ENCODE measurements at places on chromosomes 4 and X.
A peak's percentile ranks its signal among the peaks of the same experiment; 100 is the strongest.

GRCh38 chrX:98067611-98068010 is 1183.9 kb downstream of the RPA4 start:
- DNase-seq = no peak

- peak; percentile 33 for DNase-seq
These were observed 513.8 kb upstream of the FAM241A start for GRCh38 chr4:111631215-111631999.

DNA sequence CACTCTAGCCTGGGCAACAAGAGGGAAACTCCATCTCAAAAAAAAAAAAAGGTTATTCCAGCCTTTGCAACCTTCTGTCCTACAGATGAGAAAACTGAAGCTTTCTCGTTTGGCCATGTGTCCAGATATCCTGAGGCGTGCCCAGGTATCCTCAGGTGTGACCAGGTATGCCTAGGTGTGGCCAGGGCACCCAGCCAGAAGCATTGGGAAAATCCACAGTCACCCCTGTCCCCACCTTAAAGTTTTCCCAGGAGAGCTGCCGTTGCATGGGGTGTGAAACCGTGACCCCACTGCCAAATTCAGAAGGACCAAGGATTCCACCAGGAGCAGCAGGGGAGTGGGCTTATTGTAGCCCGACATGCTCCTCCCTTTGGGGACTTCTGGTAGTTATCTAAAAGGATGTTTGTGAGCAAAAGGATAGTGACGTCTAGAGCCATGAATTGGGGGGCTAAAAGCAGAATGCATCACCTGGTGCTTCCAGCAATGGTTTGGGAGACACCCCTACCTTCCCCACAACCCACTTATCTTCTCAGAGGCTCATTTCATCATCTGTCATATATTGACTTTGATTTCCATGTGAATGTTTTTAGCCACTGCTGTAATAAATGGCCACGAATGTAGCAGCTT is 4.0 kb upstream of the DHRSX start:
- DNase-seq = no peak

DNA sequence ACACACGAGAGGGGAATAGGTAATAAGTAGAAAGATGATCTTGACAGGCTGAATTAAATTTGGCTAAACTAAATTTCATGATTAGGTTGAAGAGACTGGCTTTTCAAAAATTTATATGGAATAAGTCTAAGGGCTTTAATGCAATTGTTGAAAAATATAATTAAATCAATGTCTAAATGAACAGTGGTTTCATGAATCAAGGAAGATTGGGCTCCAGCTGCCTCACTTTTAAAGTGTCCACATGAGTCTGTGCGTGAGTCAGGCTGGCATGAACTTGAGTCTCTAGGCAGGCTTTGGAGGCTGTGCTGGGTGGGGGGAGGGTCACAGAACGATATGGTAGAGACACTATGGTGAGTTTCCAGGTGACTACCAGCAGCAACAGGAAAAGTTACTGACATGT is 111.9 kb downstream of the SORBS2 start:
- DNase-seq = no peak

- peak; percentile 39 for DNase-seq
These were observed 145.5 kb upstream of the NAP1L5 start for GRCh38 chr4:88843067-88843685.

DNA sequence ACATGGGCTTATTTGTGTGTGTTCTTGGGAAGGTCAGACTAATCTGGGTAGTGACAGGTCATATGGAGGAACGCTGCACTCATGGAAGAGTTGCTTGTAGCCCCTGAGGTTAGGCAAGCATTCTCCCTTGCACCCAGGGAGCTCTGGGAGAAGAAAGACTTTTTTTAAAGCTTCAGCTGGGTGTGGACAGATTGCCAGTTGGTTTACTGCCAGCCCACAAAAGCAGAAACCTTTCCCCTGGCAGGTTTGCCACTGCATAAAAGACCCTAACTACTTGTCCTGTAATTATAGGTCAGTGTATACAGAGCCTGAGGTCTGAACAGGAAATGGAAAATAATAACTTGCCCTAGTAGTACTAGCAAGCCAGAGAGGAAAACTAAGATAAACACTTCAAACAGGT is 7.4 kb upstream of the NFKB1 start:
- DNase-seq = peak; percentile 80

DNA sequence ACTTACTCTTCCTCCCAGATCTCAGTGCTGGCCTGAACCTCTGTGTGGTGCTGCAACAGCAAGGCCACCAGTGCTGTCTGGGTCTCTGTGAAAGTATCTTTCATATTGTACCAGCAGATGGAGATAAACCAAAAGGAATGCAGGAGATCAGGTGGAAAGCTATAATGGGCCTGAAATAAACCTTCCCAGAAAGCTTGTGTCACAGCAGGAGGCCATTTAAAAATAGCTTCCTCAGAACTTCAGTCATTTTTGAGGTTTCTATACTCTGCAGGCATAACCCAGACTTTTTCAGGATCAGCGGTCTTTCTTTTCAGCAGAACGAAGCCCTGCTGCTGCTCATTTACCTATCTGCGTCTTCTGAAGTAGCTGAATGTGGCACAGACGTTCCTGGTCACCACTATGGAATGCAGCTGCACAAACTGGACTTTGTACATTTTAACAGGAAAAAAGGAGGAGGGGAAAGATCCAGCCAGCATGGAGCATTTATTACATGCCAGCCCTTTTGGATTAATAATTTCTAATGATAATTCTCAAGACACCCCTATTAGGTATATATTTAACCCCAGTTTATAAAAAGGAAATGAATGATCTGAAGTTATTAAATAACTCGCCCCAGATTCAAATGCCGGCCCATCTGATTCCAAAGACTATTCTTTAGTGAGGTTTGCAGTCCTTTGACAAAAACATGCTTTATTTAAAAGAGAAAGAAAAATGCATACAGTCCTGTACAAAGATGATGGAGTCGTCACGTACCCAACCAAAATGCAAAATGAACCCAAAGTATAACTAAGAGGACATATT is 119.7 kb downstream of the NFKB1 start:
- peak; percentile 23 for DNase-seq

GRCh38 chrX:55697381-55697780 is 20.2 kb upstream of the RRAGB start:
- no peak for DNase-seq

DNA sequence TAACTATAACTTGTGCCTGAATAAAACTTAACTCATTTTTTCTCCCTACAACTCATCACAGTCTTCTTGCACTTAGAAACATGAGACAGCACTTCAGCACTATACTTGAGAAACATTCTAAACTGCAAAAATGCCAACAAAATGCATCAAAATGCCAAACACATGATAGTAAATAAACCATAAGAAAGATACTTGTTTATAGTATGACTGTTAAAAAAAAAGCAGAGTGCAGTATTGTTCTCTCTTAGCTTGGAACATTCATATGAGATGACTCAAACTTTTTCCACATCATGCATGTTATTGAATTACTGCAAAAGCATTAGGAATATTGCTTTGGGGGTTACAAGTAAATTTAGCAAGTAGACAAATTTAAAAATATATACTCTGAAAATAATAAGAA is 135.7 kb upstream of the ANXA10 start:
- no peak for DNase-seq

- DNase-seq = no peak
These were observed 124.2 kb downstream of the NFKB1 start for GRCh38 chr4:102625232-102625930.

DNA sequence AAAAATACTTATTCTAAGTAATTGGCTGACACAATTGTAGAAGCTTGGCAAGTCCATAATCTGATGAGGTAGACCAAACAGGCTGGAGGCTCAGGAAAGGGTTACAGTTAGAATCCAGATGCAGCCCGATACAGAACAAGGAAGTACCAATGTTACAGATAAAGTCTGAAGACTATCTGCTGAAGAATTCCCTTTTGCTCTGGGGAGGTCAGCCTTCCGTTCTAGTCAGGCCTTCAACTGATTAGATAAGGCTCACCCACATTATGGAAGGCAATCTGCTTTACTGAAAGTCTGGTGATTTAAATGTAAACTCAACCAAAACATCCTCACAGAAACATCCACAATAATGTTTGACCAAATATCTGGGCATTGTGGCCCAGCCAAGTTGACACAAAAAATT is 7.4 kb upstream of the DYNLT3 start:
- no peak for DNase-seq

- DNase-seq = peak; percentile 5
These were observed at the start of gene DCAF12L2 for GRCh38 chrX:126165721-126166461. DCAF12L2 (minus strand) TSS chrX:126166289; CDS start chrX:126165924, 365 bp downstream.

- DNase-seq = no peak
These were observed 26.4 kb upstream of the LRCH2 start for GRCh38 chrX:115260330-115260729.

DNA sequence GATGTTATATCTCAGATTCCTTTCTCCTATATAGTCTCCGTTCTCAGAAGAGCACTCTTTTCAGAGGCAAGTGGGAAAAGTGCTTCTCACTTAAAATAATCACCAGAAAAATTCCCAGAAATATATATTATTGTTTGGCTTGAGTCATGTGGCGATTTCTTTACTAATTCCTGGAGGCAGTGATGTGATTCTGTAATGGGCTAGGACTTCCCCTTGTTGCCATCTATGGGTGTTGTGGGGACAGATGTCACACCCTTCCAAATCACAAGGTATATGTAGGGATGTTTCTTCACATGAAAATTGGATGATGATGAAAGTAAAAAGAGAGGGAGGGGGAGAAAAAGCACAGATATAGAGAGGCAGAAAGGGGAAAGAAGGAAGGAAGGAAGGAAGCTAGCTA is 553.4 kb downstream of the PPP4R3C start:
- DNase-seq = no peak

DNA sequence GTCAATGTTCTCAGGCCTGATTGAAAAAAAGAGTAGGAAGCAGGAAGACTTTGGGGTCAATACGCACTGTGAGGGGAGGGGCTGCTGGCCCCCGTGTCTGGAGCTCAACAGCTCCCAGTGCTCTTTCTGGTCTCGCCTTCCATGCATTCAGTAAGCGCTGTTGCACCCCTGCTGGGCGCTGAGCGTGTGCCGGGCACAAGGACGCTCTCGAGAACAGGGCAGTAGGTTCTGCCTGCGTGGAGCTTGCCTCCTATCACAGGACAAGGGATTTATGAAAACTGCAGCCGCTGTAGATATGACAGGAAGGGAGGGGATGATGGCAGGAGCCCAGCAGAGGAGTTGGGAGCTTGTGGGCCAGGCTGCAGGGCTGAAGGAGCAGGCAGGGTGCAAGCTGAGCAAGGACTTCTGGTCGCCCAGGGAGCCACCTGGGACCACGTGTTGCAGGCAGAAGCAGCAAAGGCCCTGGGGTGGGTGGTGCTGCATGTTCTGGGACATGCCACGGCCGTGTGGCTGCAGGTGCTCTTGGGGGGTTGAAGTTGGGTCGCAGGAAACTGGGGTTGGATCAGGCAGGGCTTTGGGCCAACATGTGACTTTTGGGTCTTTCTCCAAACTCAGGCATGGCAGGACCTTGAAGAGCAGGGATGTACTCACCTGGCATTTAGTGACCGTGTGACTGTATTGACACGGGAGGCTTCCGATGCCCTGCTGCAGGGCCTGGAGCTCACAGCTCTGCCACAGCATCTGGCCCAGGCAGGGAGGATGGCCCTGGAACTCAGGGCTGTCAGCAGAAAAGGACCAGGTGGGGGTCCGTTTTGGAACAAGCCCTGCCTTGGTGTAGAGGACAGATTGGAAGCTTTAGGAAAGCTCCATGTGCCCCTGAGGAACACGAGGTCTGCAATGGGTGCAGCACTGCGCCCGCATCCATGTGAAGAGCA is 97.9 kb downstream of the CPZ start:
- DNase-seq = no peak

Data from NCI-H2081 (cell line).